Hematopoietic multipotent progenitor cell treated with erythropoietin and hydrocortisone succinate and interleukin-3 and kit ligand, for 15 days (in vitro differentiated cells): ENCODE measurements at places on chromosomes 12 and 14.
A peak's percentile ranks its signal among the peaks of the same experiment; 100 is the strongest.

GRCh38 chr14:75422169-75422568, 5.7 kb upstream of the JDP2 start:
- DNase-seq: no peak

GRCh38 chr14:30223385-30223785, 295.7 kb upstream of the PRKD1 start:
- DNase-seq: no peak

DNA sequence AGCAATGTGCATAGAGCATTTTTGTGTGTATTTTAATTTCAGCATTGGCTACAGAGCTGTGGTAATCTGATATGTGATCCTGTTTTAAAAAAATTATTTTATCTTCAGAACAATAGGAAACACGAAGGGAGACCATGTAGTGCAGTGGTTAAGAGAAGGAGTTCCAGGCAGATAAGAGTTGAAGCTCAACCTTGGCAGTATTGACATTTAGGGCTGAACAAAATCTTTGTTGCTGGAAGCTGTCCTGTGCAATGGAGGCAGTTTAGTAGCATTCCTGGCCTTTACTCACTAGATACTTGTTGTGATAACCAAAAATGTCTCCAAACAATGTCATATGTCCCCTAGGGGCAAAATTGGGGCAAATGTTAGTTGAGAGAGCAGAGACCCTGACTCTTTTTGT, 59.2 kb downstream of the CHST11 start:
- no peak for DNase-seq

DNA sequence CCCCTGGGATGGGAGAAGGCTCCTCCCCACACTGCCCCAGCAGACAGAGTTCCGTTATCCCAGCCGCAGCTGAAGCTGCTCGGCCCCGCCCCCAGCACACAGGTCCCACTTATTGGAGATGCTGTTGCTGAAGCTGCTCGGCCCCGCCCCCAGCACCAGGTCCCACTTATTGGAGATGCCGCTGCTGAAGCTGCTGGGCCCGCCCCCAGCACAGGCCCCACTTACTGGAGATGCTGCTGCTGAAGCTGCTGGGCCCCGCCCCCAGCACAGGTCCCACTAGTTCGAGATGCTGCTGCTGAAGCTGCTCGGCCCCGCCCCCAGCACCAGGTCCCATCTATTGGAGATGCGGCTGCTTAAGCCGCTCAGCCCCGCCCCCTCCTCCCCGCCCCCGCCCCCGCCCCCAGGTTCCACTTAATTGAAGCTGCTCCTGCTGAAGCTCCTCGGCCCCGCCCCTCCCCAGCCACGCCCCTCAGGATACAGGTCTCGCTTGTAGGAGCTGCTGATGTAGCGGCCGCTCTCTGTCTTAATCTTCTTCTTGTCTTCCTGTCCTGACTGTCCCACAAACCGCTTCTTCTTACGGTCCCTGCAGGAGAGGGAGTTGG, 12.0 kb downstream of the CFAP73 start:
- DNase-seq: no peak

DNA sequence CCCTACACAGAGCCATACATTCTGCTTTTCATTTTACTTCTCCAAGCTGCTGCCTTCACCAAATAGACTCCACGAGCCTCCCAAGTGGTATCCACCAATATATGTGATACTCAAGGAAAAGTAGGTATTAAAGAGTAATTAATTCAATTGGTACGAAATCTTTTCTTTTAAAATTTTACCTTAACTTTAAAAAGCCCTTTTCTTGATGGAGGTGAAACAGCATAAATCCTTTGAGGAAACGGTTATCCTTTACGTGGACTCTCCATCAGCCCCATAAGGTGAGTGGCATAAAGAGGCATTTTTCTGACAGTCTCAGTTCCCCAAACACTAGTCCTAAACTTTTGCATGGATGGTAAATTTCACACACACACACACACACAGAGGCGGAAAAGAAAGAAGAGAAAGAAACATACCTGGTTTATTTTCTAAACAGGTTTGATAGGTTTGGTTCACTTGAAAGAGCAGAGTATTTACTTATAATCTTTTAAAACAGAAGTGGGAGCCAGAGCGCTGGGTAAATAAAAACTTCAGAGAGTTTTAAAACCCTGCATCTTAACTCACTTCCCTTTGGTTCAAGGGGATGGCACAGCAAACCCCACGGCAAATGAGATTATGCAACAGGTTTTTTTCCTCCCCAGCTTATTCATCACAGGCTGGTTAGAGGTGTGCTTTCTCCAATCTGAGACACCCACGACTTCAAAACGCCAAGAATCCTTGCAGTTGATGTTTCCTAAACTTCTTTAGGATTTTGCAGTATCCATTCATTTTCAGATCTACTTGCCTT, 1.9 kb downstream of the DUSP16 start:
- DNase-seq: no peak

DNA sequence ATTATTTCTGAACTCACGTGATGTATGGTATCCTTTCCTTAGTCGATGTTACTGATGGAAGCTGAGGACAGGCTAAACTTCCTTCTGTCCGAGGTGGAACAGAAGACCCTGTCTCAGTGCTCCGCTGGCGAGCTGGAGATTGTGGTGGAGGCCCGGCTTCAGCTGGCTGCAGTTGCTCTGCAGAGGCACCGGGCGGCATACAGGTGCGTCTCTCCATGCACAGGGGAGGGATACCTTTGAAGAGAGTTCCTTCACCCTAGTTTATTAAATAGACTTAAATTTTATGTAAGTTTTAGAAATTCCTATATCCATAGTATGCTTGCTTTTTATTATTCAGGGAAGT, 186.7 kb upstream of the NEDD1 start:
- no peak for DNase-seq

DNA sequence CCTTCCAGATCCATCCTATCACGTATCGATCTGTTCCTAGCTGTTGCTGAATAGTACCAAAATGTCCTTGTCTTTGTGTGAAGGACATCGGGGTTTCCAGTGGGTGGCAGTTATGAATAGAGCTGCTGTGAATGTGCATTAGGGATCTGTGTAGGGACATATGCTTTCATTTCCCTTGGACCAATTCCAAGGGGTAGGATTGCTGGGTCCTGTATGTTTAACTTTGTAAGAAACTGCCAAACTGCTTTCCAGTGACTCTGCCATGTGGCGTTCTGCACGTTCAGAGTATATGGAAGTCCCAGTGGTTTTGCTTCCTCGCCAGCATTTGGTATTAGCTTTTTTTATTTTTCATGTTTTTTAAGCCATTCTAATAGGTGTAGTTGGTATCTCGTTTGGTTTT, 28.6 kb downstream of the PACS2 start:
- no peak for DNase-seq

GRCh38 chr12:76790564-76791552, 26.9 kb downstream of the ZDHHC17 start:
- peak; percentile 75 for DNase-seq

- DNase-seq: no peak
Measured at GRCh38 chr14:21612324-21612723, 22.4 kb downstream of the OR10G2 start.

GRCh38 chr12:92046557-92047392, 98.9 kb downstream of the BTG1 start:
- DNase-seq: no peak

- DNase-seq: no peak
Measured at GRCh38 chr14:50804181-50804721, 26.7 kb downstream of the NIN start.

DNA sequence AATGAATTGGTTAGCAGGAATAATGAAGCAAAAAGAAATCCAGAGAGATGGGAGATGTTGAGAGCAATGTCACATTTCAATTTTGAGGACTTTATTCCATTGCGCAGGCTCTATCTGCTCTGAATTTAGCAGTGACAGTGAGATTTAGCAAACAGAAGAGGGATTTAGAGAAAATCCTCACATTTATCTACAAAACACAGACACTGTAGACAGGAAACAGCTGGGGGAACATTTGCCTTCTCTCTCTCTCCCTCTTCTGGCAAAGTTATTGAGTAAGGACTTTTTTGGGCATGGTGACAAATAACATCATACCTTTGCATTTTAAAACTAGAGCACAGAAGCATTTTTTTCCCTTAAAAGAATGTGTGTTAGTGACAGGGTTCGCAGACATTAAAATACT, at the start of gene IGF1:
Gene IGF1 (minus strand): TSS at position 158 of the 400 bp plus-strand sequence. CDS start 182 bp downstream, outside the sequence.
- no peak for DNase-seq

DNA sequence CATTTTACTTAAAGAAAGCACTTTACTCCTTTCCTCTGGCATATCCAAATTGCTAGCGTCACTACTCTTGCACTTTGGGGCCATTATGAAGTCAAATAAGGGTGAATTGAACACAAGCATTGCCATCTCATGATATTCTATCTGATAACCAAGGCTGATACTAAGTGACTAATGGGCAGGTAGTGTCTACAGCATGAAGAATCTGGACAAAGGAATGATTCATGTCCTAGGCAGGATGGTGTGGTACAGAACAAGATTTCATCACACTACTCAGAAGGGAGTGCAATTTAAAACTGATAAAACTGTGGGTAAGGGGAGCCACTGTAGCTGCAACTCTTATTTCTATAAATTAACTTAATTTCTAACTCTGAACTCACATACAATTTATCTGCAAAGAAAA, 7.7 kb upstream of the SLC6A15 start:
- DNase-seq: no peak

- DNase-seq: peak; percentile 90
Measured at GRCh38 chr14:69696633-69697557, 70.0 kb upstream of the SRSF5 start.

GRCh38 chr14:73620268-73620667, 8.0 kb downstream of the ACOT6 start:
- no peak for DNase-seq

- DNase-seq: no peak
Measured at GRCh38 chr12:49924628-49925246, 21.0 kb upstream of the FAIM2 start.

GRCh38 chr12:71649401-71649800, 14.2 kb downstream of the ZFC3H1 start:
- DNase-seq: no peak

GRCh38 chr14:93976477-93977057, at the start of gene ASB2:
TSS of gene ASB2 (minus strand) at chr14:93976570. CDS start at chr14:93964539, 12,031 bp downstream.
- DNase-seq: no peak

- DNase-seq: no peak
Measured at GRCh38 chr14:20412411-20412810, 890 bp downstream of the TEP1 start.
